Brain (organoid and tissue), 16 donors: ENCODE measurements at places on chromosomes 5 and 9.
A peak's percentile ranks its signal among the peaks of the same experiment; 100 is the strongest.

- no peak for DNase-seq
These were observed 17.8 kb upstream of the TRAF1 start for GRCh38 chr9:120944434-120944843.

- DNase-seq = peak; percentile 50
These were observed 2031.8 kb upstream of the CDH6 start for GRCh38 chr5:29161399-29162291.

GRCh38 chr9:94581728-94582127 is 11.9 kb downstream of the FBP2 start:
- DNase-seq = no peak

DNA sequence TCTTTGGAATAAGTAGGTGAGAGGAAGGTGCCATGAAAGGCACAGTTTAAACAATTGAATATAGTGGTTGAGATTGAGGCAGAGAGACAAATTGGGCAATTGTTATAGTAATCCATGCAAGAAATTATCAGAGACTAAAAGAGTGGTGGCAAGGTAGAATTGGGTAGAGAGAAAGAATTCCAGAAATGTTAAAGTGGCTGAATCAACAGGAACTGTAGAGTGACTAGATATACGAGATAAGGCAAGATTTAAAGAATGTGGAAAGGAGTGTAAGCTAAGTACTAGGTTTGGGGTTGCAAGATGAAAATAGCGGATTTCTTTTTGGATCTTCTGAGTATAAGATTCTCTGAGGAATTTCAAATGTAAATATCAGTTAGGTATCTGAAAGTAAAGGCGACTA is 285.2 kb downstream of the DMRTA1 start:
- no peak for DNase-seq

GRCh38 chr5:80140496-80140895 is 105.3 kb downstream of the THBS4 start:
- no peak for DNase-seq

- no peak for DNase-seq
These were observed 81.9 kb upstream of the ARRDC3 start for GRCh38 chr5:91464886-91465646.

DNA sequence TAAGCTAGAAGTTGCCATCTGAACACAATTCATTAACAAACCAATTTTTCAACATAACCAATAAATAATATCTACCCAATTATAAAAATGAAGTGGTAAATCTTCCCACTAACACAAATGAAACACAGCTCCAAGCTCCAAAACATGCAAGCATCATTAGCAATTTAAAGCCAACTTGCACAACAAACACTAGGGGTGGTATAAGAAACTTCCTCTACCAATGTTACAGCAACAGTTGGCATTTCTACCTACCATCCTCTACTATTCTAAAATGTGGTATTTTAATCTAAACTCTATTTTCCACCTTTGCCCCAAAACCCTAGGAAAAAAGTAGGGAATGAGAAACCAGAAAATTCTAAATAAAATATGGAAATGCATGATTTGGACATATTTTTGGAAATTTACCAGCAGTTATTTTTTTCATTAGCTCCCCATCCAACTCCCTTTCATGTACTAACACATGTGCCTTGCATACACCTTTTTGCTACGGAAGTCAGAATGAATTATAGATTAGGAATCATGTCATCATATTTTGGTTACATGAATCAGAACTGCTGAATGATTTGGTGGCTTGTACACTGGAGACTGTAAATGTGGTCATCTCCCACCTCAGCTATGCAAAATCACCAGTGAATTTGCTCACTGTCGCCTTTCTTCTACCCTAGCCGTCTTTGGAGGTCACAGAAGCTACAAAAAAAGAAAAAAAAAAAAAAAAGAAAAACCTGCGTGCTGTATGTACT is 4.1 kb downstream of the NR6A1 start:
- no peak for DNase-seq

DNA sequence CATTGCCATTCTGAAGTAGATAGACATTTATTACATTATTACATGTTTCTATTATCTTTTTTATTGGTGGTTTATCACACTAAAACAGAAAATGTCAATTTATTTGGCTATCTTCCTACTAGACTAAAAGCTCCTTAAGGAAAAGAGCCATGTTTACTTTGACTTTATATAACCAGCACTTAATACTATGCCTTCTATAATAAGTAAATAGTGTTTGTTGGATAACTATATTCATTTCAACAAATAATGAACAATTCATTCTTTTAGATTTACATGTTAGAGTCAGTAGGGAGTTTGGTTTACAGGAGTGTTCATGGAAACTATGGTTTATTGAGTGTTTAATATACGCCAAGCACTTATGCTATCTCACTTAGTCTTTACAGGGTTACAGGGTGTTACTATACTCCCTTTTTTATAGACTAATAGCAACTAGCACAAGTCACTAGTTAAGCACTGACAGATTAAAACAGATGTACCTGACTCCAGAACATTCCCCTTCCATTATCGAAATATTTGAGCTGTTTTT is 7.3 kb downstream of the PPIP5K2 start:
- DNase-seq = no peak

GRCh38 chr5:109448838-109449237 is 39.1 kb upstream of the PJA2 start:
- DNase-seq = no peak

DNA sequence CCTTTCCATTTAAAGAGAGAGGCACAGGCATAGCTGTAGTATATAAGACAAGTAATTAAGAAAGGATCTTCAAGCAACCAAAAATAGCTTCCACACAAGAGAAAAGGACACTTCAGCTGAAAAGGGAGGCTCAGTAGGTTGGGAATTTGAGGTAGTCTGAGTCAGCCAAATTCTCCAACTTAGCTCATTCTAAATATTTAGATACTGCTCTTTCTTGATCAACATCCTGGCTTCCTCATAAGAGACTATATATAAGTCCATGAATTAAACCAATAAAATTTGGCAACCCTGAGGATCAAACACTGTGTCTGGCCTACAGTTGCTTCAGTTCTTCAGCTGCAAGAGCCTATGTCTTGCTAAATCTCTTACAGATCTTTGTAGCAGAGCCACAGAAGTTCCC is 17.8 kb downstream of the HINT1 start:
- no peak for DNase-seq

DNA sequence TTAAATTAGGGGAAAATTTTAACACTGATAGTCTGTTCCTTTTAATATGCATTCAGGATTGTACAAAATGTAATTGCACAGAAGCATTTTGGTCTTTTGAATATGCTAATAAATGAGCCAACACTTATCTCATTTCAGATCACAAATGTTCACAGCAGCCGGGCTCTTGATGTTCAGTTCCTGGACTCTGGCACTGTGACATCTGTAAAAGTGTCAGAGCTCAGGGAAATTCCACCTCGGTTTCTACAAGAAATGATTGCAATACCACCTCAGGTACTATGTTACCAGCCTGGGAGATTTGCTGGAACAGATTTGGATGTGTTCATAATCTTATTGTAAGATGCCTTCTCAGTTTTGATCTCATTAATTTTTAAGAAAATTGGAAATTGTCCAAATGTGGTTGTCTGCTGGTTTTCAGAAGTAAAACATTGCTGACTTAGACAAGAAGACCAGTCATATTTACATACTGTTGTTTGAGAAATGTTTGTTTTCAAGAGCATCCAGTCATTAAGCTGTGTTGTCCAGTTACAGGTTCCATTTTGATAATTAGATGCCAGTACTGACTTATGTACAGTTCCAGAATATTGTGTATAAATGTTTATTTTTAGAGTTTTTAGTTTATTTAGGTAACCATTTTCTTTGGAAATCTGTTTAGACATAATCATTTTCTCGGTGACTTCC is 23.0 kb upstream of the TMOD1 start:
- DNase-seq = no peak

DNA sequence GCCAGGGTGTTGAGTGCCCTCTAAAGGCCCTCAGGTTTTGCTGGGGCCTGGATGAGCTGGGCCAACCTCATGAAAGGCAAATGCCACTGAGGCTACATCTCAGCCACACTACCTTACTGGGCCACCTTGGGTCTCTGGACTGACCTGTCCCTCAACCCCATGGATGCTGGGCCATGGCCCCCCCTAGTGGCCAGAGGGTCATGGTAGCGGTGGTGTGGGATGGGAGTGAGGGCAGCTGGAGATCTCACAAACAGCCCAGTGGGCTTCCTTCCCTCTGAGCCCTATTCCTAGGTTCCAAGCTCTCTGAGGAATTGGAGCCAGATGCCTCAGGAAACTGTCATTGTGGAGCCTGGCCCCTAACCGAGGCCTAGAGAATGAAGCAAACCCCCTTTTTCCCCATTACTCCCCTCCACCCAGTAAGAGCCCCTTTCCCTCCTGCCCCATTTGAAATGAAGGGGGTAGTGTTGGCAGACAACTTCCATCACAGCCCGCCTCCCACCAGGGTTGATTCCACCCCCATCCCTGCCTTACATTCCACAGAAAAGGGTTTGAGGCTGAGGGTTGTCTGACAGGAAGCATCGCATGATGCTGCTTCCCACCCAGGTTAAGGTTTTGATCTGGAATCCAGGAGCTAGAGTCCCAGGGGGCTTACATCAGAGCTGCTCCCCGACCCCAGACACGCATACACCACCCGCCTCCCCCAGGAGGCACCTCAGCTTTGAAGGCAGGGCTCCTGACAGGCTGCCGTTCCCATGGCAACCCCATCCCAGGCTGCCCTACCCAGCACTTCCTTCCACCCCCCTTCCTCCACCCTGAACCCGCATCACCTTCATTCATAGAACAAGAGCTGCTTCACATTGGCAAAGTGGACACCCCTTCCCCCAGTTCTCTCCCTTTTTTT is 63.9 kb downstream of the PCDH1 start:
- DNase-seq = peak; percentile 61

DNA sequence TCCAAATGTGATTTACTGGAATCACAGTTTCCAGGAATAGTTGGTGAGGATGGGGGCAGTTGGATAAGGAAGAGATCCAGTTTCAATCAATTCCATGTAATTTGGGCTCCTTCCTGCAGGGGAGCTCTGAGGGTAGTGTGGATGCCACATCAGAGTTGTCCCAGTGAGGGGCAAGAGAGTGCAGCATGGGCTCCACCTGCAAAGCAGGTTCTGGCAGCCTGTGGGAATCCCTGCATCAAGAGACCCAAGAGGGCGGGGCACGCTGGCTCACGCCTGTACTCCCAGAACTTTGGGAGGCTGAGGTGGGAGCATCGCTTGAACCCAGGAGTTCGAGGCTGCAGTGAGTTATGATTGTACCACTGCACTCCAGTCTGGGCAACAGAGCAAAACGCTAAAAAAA is 188.5 kb downstream of the CACNA1B start:
- no peak for DNase-seq

GRCh38 chr5:117680426-117680825 is 1105.8 kb upstream of the SEMA6A start:
- DNase-seq = no peak

- no peak for DNase-seq
These were observed 1.8 kb downstream of the TCERG1 start for GRCh38 chr5:146448783-146449519.

DNA sequence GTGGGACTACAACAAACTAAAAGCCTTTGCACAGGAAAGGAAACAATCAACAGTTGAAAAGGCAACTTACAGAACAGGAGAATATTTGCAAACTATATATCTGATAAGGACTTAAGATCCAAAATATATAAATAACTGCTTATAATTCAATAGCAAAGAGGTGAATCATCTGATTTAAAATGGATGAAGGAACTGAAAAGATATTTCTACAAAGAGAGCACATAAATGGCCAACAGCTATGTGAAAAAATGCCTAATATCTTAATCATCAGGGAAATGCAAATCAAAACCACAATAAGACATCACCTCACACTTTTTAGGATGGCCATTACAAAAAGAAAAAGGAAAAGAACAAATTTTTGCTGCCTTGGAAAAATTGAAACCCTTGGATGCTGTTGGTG is 100.4 kb downstream of the LURAP1L start:
- no peak for DNase-seq

DNA sequence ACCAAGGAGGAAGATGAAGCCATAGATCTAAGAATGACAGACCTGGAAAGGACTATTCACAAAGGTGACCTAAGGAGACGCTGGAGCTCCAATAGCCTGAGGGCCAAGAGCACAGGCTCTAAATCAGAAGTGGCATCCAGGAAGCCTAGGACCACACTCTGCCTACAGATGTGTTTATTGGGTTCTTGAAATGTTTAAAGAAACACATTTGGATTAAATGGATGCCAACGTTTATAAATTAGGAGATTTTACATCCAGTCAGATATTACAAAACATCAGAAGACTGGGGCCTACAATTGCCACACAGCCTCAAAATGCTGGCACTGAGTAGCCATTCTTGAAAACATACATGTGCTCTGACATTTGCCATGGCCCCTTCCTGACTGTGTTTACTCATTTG is 80.9 kb downstream of the HMHB1 start:
- DNase-seq = no peak

GRCh38 chr5:39947657-39948056 is 522.9 kb upstream of the DAB2 start:
- no peak for DNase-seq

DNA sequence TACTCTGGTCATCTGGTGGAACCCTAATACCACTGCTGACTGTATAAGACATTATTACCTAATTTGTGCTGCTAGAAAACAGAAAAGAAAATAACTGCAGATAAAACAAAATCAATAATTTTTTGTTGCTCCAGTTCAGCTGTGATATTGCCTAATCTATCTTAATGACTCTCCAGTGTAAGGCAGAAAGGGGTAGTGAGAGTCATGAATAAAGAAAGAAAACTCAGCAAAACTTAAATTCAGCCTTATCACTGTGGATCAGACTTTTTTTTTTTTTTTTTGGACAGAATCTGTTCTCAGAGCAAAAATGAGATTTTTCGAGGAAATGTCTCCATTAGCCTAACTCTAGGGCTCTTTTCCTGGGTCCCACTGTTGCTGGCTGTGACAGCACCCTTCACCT is 1.1 kb upstream of the DOCK2 start:
- no peak for DNase-seq

GRCh38 chr5:134714120-134714519 is 24.2 kb upstream of the CAMLG start:
- no peak for DNase-seq

DNA sequence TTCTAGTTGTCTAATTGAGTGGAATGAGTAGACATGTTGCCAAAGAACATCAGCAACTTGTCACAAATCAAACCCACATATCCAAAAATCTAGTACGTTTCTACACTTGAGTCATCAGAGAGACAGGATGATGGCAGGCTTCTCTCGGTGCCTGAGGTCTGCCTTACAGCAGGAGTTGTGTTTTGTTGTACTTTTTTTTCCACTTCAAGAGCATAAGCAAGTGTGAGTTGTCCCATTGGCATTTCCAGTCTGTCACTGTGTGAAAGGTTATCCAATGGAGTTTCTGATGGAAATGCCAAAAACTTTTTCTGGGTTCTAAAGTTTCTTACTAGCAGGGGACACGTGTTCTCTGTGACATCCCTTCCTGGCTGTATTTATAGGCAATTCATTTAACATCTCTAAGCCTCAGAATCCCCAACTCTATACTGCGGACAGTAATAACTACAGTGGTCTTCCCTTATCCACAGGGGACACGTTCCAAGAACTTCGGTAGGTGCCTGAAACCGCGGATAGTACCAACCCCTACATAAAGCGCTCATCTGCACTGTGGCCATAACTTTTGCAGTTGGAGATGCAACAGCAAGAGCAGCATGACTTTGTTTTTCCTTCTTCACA is 246.5 kb downstream of the SYK start:
- DNase-seq = no peak

- DNase-seq = no peak
These were observed 73.3 kb downstream of the INSL6 start for GRCh38 chr9:5112109-5112592.

- DNase-seq = peak; percentile 26
These were observed 977.9 kb upstream of the NUDT12 start for GRCh38 chr5:104540448-104540847.

GRCh38 chr5:1001406-1002270 is 7.0 kb upstream of the NKD2 start:
- DNase-seq = no peak

GRCh38 chr5:169442403-169442874 is 141.1 kb upstream of the SPDL1 start:
- no peak for DNase-seq
